ENCODE measurements at places on chromosomes 2 and 18.
A peak's percentile ranks its signal among the peaks of the same experiment; 100 is the strongest.

- peak; percentile 30 for DNase-seq
Observed at GRCh38 chr18:5417342-5417741, 121.8 kb upstream of the ZBTB14 start.

DNA sequence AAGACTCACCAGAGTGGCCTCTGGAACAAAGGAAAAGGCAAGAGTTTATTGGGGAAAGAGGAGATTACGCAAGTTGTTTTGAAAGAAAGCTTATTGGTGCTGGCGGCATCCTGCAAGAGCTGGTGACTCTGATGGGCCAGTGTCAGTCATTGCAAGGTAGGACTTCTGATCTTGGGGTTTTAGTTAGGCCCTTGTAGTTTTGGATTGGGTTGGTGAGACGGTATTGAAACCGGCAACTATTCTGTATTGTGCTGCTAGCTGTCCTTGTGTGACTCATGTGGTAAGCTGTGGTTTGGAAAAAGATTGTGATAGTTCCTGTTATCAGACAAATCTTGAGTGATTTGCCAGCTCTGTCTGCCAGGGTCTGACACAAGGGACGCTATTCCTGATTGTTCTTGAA, 159.1 kb upstream of the PIEZO2 start:
- DNase-seq: no peak

GRCh38 chr2:38514603-38515154, 88.0 kb downstream of the HNRNPLL start:
- no peak for DNase-seq

GRCh38 chr2:29060441-29060840, 13.9 kb downstream of the PCARE start:
- no peak for DNase-seq

GRCh38 chr2:74944987-74945787, 13.3 kb upstream of the POLE4 start:
- DNase-seq: no peak

All from tongue (tissue), 3 donors.